Osteoblast (primary cell): ENCODE measurements at places on chromosomes 16 and 17. TPM values are rescaled to one million over a fixed set of nuclear protein-coding genes. Genes with fewer than 3 reads are reported as not detected.

DNA sequence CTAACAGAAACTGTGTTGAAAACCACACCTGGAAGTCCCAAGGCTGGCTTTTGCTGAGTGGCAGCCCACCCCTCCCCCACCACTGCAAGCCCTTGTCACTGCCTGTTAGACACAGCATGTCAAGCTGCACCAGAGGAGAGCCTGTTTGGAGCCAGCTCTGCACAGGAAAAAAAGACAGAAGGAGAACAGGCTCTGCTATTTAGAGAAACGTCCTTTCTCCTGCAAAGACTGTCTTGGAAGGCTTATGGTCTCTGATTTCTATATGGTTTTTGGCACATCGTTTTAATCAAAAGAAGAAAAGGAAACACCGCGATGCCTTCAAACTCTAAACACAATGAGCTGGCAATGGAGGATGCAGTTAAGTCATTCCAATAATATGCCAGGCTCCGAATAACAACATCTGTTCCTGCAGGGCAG, 275.5 kb downstream of the MAP2K4 start:
- DNase-seq = peak; percentile 47
- no peaks in the 10 kb centered on the region for H3K27me3 ChIP-seq
- no peak overlapping the region for H3K27ac ChIP-seq
- no peak overlapping the region for H3K4me3 ChIP-seq
- no peaks in the 10 kb centered on the region for H3K4me1 ChIP-seq

- H3K27me3 ChIP-seq = no peaks in the 10 kb centered on the region
- peak overlapping the region; percentile 99 for H3K27ac ChIP-seq
- peaks cover 61% of the 10 kb centered on the region for H3K4me1 ChIP-seq
- H3K36me3 ChIP-seq = peaks cover 14% of the 10 kb centered on the region
Measured at GRCh38 chr17:78383725-78384471, 5.4 kb downstream of the PGS1 start.

- H3K4me1 ChIP-seq = peaks cover 8% of the 10 kb centered on the region
- no peak overlapping the region for H3K4me3 ChIP-seq
- H3K27ac ChIP-seq = no peak overlapping the region
Measured at GRCh38 chr17:48013876-48014594, 23.6 kb downstream of the COPZ2 start.

The NUFIP2 gene
- 51.6 and 56.8 TPM in 2 replicates for total RNA-seq

The NOG gene
- 0.72 and 1.2 TPM in 2 replicates for total RNA-seq

The BAIAP3 gene
- under 0.01 and 0.29 TPM in 2 replicates for total RNA-seq

- H3K4me3 ChIP-seq = no peak overlapping the region
- H3K27me3 ChIP-seq = peaks cover 23% of the 10 kb centered on the region
Measured at GRCh38 chr17:28960256-28961061, 9.1 kb upstream of the PHF12 start.

- DNase-seq = no peak
- no peaks in the 10 kb centered on the region for H3K36me3 ChIP-seq
- H3K27me3 ChIP-seq = no peaks in the 10 kb centered on the region
Measured at GRCh38 chr17:896953-897661, 82.5 kb downstream of the NXN start.

GRCh38 chr17:27417596-27418365, 38.5 kb upstream of the KSR1 start:
- H3K36me3 ChIP-seq = no peaks in the 10 kb centered on the region
- peaks cover 18% of the 10 kb centered on the region for H3K27me3 ChIP-seq
- no peak overlapping the region for H3K27ac ChIP-seq
- no peak overlapping the region for H3K4me3 ChIP-seq
- DNase-seq = no peak
- no peaks in the 10 kb centered on the region for H3K4me1 ChIP-seq

DNA sequence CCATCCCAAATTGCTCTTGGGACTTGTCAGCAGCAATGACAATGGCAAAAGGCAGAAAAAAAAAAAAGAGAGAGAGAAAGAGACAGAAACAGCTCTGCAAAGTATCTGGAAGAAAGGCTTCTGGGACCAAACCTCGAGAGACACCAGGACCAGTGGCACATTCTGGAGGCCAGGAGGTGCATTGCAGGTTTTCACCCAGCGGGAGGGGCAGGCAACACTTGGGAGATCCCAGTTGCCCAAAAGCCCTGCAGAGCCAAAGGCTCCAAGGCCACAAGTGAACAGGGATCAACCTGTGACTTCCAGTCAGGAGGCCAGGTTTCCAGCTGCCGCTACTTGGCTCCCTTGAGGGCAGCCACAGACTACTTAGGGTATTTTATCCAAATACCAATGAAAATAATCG, 110.8 kb upstream of the CDH5 start:
- peaks cover 9% of the 10 kb centered on the region for H3K4me1 ChIP-seq
- DNase-seq = no peak
- H3K27me3 ChIP-seq = no peaks in the 10 kb centered on the region

GRCh38 chr16:51012396-51012795, 138.7 kb downstream of the SALL1 start:
- H3K36me3 ChIP-seq = no peaks in the 10 kb centered on the region
- H3K27ac ChIP-seq = no peak overlapping the region
- H3K27me3 ChIP-seq = no peaks in the 10 kb centered on the region
- H3K4me1 ChIP-seq = no peaks in the 10 kb centered on the region
- no peak for DNase-seq
- H3K4me3 ChIP-seq = no peak overlapping the region

The FA2H gene
- total RNA-seq = not detected in 2 replicates

GRCh38 chr16:10918294-10919002, 23.8 kb downstream of the DEXI start:
- H3K27me3 ChIP-seq = no peaks in the 10 kb centered on the region
- H3K27ac ChIP-seq = no peak overlapping the region
- peak; percentile 97 for DNase-seq
- peaks cover 12% of the 10 kb centered on the region for H3K4me1 ChIP-seq
- no peak overlapping the region for H3K4me3 ChIP-seq
- H3K36me3 ChIP-seq = no peaks in the 10 kb centered on the region

DNA sequence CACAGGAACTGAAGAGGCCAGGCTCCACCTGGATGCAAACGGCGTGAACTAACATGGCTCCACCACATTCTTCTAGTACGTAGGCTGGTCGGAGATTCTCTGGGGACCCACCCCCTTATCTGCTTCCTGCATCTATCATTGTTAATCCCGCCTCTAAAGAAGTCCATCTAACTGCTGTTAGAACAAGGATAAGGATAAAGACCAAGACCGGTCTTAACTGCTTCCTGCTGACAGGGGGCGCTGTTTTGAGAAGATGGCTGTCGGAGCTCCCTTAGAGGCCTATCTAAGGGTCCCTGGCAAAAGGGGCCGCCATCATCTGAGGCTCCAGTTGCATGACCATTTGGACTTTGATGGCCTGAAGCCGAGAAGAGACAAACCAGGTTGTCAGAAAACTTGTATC, 25.8 kb upstream of the TNFSF12 start:
- H3K4me1 ChIP-seq = no peaks in the 10 kb centered on the region
- H3K36me3 ChIP-seq = no peaks in the 10 kb centered on the region
- H3K27me3 ChIP-seq = no peaks in the 10 kb centered on the region
- peak; percentile 41 for DNase-seq

- H3K27me3 ChIP-seq = no peaks in the 10 kb centered on the region
- no peak for DNase-seq
- peaks cover 70% of the 10 kb centered on the region for H3K36me3 ChIP-seq
Measured at GRCh38 chr17:27313301-27313700, 19.4 kb downstream of the WSB1 start.

- H3K36me3 ChIP-seq = peaks cover under 1% of the 10 kb centered on the region
- no peak for DNase-seq
- no peaks in the 10 kb centered on the region for H3K27me3 ChIP-seq
Measured at GRCh38 chr16:15576960-15577958, 65.7 kb downstream of the MARF1 start.

GRCh38 chr17:78374631-78375274, 3.7 kb upstream of the PGS1 start:
- H3K27ac ChIP-seq = peak overlapping the region; percentile 100
- DNase-seq = peak; percentile 96
- H3K4me3 ChIP-seq = peak overlapping the region; percentile 14
- H3K4me1 ChIP-seq = peaks cover 39% of the 10 kb centered on the region
- no peaks in the 10 kb centered on the region for H3K27me3 ChIP-seq
- H3K36me3 ChIP-seq = no peaks in the 10 kb centered on the region

- no peaks in the 10 kb centered on the region for H3K36me3 ChIP-seq
- H3K4me3 ChIP-seq = no peak overlapping the region
- no peak overlapping the region for H3K27ac ChIP-seq
- no peaks in the 10 kb centered on the region for H3K27me3 ChIP-seq
- DNase-seq = no peak
- no peaks in the 10 kb centered on the region for H3K4me1 ChIP-seq
Measured at GRCh38 chr16:47317465-47318240, 143.2 kb downstream of the ITFG1 start.

GRCh38 chr17:81398176-81398831, 3.0 kb downstream of the BAHCC1 start:
- H3K4me1 ChIP-seq = peaks cover 44% of the 10 kb centered on the region
- peak overlapping the region; percentile 86 for H3K27ac ChIP-seq
- H3K36me3 ChIP-seq = no peaks in the 10 kb centered on the region
- H3K27me3 ChIP-seq = no peaks in the 10 kb centered on the region
- DNase-seq = peak; percentile 91

DNA sequence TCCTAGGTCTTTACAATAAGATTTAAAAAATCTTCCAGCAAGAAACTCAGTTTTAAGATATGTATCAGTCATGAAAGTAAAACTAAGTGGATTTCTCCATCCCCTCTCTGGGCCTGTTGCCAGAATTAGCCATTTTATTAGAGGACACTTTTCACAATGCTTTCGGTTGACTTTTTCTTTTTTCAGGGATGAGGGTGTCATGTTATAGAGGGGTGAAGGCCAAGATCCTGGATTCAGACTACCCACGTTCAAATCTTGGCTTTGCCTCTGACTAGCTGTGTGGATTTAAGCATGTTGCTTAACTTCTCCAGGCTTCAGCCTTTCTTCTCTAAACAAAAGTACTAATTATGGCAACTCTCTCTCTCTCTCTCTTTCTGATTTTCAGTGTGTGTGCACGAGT, 111.7 kb upstream of the COX10 start:
- H3K4me1 ChIP-seq = no peaks in the 10 kb centered on the region
- no peaks in the 10 kb centered on the region for H3K27me3 ChIP-seq
- H3K27ac ChIP-seq = no peak overlapping the region
- DNase-seq = no peak
- H3K4me3 ChIP-seq = no peak overlapping the region

DNA sequence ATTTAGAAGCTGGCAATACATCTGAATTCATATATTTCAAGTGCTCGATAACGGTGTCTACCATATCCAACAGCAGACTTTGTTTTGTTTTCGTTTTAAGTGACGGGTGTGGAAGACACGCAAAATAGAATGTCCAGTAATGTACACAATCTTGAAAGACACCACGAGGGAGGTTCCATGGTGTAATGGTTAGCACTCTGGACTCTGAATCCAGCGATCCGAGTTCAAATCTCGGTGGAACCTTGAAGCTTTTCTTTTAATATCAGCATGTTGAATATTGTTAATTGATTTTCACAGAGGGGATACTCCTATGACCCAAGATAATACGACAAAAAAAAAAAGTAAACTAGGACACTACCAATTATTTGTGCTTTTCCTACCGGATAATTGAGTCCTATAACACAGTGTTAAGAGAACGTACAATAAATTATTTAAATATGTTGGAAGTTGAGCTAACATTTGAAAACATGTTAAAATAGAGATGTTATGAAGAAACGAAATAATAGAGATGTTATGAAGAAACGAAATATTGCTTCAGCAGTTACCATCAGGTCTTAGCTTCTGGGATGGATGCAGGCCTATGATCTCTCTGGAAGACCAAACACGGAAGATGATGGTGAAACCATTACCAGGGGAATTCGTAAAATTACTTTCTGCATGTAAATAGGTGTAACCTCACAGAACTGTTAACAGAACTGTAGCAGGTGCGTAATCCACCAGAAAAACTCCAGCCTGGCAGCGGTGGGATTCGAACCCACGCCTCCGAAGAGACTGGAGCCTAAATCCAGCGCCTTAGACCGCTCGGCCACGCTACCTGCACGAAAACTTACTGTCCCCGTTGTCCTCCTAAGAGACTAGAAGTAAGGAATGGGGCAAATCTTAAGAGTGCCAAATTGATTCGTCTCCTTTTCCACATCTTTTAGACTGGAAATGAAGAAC, 1.5 kb upstream of the ALOXE3 start:
- no peaks in the 10 kb centered on the region for H3K36me3 ChIP-seq
- peak overlapping the region; percentile 73 for H3K4me3 ChIP-seq
- peak; percentile 89 for DNase-seq
- H3K27me3 ChIP-seq = peaks cover 43% of the 10 kb centered on the region
- peak overlapping the region; percentile 47 for H3K27ac ChIP-seq
- peaks cover 32% of the 10 kb centered on the region for H3K4me1 ChIP-seq

GRCh38 chr17:2230877-2231276, 72.7 kb downstream of the SMG6 start:
- H3K27ac ChIP-seq = peak overlapping the region; percentile 99
- peak overlapping the region; percentile 2 for H3K4me3 ChIP-seq
- no peaks in the 10 kb centered on the region for H3K27me3 ChIP-seq

The IRX3 gene
- total RNA-seq = 68.4 and 71.7 TPM in 2 replicates

- H3K4me3 ChIP-seq = no peak overlapping the region
- H3K27ac ChIP-seq = no peak overlapping the region
- no peak for DNase-seq
- H3K27me3 ChIP-seq = no peaks in the 10 kb centered on the region
- no peaks in the 10 kb centered on the region for H3K36me3 ChIP-seq
- H3K4me1 ChIP-seq = no peaks in the 10 kb centered on the region
Measured at GRCh38 chr17:10751563-10751962, 21.7 kb upstream of the TMEM220 start.

DNA sequence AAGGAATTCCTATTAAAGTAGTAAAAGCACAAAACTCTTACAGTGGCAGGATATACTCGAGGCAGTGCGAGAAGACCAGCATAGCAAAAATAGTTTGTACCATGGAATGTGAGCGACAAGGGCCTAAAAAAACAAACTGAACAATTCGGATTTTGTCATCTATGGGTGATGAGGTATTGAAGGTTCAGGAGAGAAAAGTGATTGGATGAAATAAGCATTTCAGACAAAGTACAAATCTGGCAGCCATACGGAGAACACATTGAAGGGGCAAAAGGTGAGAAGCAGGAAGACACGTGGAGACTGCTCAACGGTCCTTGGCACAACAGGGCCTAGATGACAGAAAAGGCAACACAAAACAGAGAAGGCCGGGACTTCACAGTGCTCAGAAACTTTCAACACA, 22.5 kb downstream of the MYH10 start:
- peak overlapping the region; percentile 41 for H3K27ac ChIP-seq
- DNase-seq = peak; percentile 80
- H3K4me3 ChIP-seq = no peak overlapping the region
- H3K4me1 ChIP-seq = peaks cover 27% of the 10 kb centered on the region
- H3K36me3 ChIP-seq = no peaks in the 10 kb centered on the region

GRCh38 chr17:41787021-41787418, 509 bp upstream of the JUP start:
- H3K36me3 ChIP-seq = no peaks in the 10 kb centered on the region
- no peak overlapping the region for H3K4me3 ChIP-seq
- H3K4me1 ChIP-seq = peaks cover 10% of the 10 kb centered on the region
- peak; percentile 34 for DNase-seq
- peaks cover 13% of the 10 kb centered on the region for H3K27me3 ChIP-seq
